ENCODE measurements at places on chromosomes 1 and 21.

DNA sequence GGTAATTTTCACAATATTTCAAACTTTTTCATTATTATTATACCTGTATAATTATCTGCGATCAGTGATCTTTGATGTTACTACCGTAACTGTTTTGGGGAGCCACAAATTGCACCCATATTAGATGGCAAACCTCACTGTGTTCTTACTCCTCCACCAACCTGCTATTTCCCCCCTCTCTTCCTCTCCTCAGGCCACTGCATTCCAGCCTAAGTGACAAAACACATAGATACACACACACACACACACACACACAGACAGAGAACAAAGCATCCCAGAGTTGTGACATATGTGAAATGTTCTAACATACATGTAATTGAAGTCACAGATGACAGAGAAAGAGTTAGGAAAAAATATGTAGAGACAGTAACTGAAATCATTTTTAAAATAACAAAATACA is 18.5 kb downstream of the COP1 start:
- no peak for DNase-seq

GRCh38 chr1:181783208-181783607 is 278.3 kb downstream of the ZNF648 start:
- no peak for DNase-seq

- no peak for DNase-seq
These were observed 285.8 kb upstream of the NEGR1 start for GRCh38 chr1:72568113-72568512.

DNA sequence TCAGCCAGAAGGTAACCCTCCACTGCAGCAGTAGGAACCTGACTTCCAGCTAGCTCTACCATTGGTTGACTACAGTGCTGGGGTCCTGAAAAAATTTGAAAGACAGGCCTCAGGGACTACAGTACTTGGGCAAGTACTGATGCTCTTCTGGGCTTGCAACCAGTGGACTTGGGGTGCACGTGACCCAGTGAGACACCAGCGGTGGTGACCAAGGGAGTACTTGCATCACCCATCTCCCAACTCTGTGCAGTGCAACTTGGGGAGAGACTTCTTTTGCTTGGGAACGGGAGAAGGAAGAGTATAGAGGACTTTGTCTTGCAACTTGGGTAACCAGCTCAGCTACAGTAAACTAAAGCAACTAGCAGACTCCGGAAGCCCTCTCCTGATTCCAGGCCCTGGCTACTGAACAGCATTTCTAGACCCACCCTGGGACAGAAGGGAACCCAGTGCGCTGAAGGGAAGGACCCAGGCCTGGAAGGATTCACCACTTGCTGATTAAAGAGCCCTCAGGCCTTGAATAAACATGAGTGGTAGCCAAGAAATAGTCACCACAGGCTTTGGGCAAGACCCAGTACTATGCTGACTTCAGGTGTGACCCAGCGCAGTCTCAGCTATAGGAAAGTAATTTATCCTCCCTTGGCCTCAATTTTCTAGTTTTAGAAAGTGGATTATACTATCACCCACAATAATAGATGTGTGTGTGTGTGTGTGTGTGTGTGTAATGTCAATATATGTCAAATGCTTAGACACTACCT is 45.6 kb downstream of the TNNI3K start:
- DNase-seq = no peak
